ENCODE measurements at places on chromosomes 1 and 21.

GRCh38 chr21:32520875-32521735, 64.2 kb downstream of the TCP10L start:
- DNase-seq: no peak

GRCh38 chr1:50787266-50787665, 172.8 kb downstream of the FAF1 start:
- DNase-seq: no peak

- DNase-seq: no peak
These were observed 275.5 kb downstream of the TPR start for GRCh38 chr1:186099336-186100104.

- DNase-seq: no peak
These were observed 467.4 kb upstream of the VAMP3 start for GRCh38 chr1:7303554-7304317.

GRCh38 chr1:115320377-115320776, 17.7 kb downstream of the NGF start:
- DNase-seq: no peak

DNA sequence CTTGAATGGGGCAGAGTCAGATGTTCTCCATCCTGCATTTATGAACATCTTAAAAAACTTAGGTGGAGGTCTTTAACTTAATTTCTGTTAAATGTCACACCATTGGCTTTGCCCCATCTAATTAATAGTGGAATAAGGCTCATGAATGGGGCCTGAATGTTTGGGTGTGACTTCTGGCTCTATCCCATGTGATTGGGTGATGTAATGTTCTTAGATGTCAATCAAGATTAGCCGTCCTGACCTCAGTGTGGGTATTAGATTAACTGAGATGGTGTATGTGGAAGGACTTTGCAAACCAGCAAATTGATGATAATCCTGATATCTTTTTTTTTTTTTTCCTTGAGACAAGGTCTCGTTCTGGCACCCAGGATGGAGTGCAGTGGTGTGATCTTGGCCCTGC, 38.1 kb downstream of the C1orf21 start:
- no peak for DNase-seq

DNA sequence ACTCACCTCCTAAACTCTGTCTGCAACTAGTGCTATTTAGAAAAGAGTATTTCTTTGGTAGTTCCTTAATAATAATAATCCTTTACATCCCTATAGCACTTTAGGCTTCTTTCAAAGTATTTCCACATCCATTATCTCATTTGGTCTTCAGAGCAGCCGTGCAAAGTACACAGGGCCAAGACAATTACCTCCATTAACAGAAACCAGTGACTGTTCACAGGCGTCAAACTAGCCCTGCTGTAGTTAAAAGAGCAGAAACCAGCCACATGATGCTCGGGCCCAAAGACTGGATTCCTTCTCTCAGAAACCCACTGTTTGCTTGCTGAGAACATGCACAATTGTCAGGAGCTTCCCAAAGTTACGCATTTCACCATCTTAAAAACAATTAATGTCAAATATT, 396.0 kb upstream of the DAB1 start:
- no peak for DNase-seq

GRCh38 chr1:236064674-236065508, at the start of gene NID1:
NID1 (minus strand) TSS chr1:236065090; CDS start chr1:236065079, 11 bp downstream.
- DNase-seq: no peak

DNA sequence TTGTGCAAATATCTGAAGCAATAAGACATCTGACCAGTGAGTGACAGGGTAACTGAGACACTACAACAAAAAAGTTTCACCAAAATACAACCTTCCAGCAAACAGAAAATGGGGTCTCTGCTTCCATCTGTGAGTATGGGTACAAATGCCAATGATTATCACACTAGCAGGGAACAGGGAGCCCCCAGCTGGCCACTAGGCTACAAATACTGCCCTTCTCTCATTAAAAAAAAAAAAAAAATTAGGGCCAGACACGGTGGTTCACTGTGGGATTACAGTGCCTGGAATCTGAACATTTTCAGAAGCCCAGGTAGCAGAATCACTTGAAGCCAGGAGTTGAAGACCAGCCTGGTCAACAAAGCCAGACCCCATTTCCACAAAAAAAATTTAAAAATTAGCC, 48.4 kb upstream of the EDARADD start:
- DNase-seq: no peak
